Activated CD4-positive, CD25-positive, alpha-beta regulatory T cell treated with anti-CD3 and anti-CD28 coated beads, Interleukin-2, amount 50 U/mL, for 16 hours (primary cell): ENCODE measurements at places on chromosomes 11 and 22.
A peak's percentile ranks its signal among the peaks of the same experiment; 100 is the strongest.

GRCh38 chr22:19291580-19292457 is at the start of gene CLTCL1:
Gene CLTCL1, minus strand, starts transcription at chr22:19291719. Its CDS starts 78 bp downstream, at chr22:19291641.
- peak; percentile 28 for DNase-seq

GRCh38 chr11:2750101-2750681 is 50.4 kb upstream of the KCNQ1OT1 start:
- DNase-seq: no peak

DNA sequence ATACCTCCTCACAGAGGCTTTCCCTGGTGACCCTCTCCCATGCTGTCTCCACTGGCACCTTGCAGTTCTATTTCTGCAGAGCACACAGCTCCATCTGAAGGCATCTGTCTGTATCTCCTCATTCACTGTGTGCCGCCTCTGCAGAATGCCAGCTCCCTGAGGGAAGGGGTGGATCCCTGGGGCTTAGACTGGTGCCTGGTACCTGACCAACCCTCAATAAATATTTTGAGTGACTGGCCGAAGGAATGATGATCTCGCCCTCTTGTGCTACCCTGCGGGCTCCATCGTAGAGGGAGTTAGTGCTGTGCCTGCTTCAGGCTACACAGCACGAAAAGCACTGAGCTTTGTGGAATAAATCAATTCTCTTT is 1.6 kb downstream of the CBX7 start:
- no peak for DNase-seq

GRCh38 chr11:15233371-15234165 is 118.8 kb downstream of the INSC start:
- no peak for DNase-seq

- DNase-seq: no peak
Observed at GRCh38 chr11:102451041-102451680, 1.4 kb downstream of the TMEM123 start.

GRCh38 chr11:95711945-95712221 is 77.7 kb downstream of the FAM76B start:
- DNase-seq: no peak

GRCh38 chr11:31966846-31967245 is 124.0 kb upstream of the RCN1 start:
- no peak for DNase-seq

GRCh38 chr11:62201376-62201775 is 7.1 kb upstream of the SCGB2A1 start:
- DNase-seq: no peak

GRCh38 chr11:85313741-85314140 is 313.4 kb downstream of the DLG2 start:
- DNase-seq: no peak

DNA sequence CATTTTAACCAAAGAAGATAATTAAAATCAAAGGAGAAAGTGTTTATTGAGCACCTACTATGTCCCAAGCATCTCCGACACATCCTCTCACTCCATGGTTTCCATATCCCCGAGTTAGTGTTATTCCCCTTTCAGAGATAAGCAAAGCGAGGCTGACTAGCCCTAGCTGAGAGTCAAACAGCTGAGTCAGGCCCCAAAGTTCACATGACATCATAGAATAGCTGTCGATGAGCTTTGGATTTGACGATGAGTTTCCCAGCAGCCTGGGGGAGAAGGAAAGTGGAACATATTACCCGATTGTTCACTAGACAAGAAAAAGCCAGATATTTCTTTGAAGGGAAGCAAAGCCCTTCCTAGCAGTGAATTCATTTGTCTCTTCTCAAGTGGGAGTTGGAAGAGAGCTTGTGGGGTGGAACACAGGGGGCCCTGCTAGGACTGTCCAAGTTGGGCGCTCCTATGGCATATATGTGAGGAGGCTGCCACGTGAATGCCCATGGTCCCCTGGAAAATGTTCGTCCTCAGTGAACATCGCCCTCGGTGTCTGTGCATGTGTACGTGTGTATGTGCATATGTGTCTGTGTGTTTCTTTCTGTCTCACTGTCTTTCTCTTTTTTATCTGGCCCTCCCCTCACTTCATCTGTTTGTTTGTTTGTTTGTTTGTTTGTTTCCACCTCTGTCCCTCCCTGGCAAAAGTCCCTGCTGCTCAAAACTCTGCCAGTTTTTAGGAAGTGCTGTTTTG is 493 bp upstream of the CYTH4 start:
- no peak for DNase-seq

GRCh38 chr11:6619004-6619745 is at the start of gene TPP1:
Gene TPP1, minus strand, starts transcription at chr11:6619422. Its CDS starts 22 bp downstream, at chr11:6619400.
- peak; percentile 84 for DNase-seq

- no peak for DNase-seq
Observed at GRCh38 chr11:95699631-95700470, 89.7 kb downstream of the FAM76B start.

DNA sequence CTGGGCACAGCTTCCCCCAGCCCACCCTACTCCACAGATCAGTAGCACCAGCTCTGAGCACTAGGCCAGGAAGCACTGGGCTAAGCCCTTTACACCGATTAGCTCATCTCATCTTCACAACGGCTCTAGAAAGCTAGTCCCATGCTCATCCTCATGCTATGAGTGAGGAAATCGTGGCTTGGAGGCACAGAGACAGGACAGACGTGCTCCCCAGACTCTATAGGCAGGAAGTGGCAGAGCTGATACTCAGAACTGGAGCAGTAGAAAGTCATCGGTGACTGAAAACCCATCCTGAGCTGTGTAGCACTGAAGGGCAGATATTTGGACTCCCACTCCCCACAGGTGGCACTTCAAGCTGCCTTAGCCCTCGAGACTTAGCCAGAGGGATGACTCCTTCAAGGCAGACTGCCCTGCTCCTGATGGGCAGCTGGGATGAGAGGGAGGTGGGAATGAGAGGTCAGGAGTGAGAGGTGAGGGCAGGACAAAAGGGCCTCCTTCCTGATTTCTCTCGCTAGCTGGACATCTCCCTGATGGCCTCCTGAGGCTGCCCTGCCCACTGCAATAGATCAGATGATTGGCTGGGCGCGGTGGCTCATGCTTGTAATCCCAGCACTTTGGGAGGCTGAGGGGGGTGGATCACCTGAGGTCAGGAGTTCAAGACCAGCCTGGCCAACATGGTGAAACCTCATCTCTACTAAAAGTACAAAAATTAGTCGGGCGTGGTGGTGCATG is 9.7 kb downstream of the CD5 start:
- no peak for DNase-seq

GRCh38 chr11:3182462-3182852 is 17.3 kb upstream of the OSBPL5 start:
- DNase-seq: no peak

DNA sequence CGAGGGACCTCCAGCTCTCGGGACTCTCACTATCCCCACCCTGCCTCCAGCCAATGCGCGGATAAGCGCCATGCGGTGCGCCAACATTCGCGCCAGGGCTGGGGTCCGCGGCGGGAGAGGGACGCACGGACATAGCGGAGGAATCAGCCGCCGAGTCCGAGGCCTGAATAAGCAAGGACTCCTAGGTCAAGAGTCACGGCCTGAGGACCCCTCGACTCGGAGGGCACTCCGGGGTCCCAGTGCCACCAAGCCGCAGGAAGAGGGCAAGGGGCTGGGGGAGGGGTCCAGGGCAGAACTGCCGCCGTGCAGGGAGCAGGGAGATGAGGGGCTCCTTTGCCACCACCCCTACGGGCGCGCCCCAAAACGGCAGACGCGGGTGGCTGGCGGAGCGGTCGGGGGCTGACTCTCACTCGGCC is 552 bp downstream of the DSCAML1 start:
- no peak for DNase-seq

DNA sequence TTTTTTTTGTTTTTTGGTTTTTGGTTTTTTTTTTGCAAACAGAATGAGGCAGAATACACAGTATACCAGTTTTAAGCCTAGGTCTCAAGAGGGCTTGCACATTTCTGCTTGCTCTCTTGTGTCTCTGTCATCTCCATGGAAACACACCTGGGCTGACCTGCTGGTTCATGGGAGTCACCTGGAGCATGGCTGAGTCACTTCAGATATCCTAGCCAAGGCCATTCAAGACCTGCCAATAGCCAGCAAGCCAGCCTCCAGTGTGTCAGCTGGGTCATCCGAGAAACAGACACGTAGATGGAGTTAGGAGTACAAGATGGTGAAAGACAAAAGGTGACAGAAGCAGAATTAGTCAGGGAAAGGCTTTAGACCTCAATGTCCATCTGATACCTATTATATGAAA is 124.2 kb upstream of the SEZ6L start:
- no peak for DNase-seq
